Activated T-cell treated with anti-CD3 and anti-CD28 coated beads, Interleukin-2, amount 50 U/mL, for 24 hours (primary cell): ENCODE measurements at places on chromosomes 4 and X.

- DNase-seq: no peak
Observed at GRCh38 chrX:40945361-40945713, 139.9 kb upstream of the USP9X start.

DNA sequence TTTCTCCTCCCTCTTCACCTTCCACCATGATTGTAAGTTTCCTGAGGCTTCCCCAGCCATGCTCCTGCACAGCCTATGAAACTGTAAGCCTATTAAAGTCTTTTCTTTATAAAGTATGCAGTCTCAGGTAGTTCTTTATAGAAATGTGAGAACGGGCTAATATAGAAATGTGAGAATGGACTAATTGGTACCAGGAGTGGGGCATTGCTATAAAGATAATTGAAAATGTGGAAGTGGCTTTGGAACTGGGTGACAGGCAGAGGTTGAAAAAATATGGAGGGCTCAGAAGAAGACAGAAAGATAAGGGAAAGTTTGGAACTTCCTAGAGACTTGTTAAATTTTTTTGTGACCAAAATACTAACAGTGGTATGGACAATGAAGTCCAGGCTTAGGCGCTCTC, 959.3 kb downstream of the SH3BGRL start:
- DNase-seq: no peak

DNA sequence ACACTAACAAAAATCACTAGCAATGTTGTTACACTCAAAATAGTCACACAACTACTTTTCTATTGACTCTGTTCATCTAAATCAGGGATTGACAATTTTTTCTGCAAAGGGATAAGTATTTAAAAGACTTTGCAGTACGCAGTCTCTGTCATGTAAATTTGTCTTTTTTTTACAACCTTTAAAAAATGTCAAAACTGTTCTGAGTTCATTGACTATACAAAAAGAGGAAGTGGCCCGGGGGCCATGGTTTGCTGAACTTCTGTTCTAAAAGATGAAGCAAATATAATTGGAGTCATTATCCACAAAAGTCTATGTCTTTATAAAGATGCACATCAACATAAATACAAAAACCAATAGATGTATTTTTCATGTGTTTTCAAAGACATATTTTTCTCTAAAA, 1310.3 kb downstream of the RPA4 start:
- no peak for DNase-seq

GRCh38 chr4:169724260-169724659, 33.5 kb downstream of the HPF1 start:
- no peak for DNase-seq

DNA sequence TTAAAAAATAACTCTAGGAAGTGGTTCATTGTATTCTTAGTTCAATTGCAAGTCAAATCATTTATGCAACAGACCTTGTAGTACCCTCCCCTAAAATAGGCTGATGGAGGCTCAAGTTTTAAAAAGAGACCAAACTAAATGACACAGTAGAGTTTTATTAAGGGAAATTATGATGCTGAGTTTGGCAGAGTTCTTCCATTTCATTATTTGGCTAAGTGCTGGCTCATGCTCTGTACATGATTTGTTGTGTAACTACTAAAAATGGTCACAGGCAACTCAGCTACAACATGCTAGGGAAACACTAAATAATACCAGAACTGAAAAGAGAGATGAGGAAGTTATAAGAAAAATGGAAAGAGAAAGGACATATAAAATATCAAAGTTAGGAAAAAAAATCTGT, 96.1 kb upstream of the TFDP3 start:
- DNase-seq: no peak

DNA sequence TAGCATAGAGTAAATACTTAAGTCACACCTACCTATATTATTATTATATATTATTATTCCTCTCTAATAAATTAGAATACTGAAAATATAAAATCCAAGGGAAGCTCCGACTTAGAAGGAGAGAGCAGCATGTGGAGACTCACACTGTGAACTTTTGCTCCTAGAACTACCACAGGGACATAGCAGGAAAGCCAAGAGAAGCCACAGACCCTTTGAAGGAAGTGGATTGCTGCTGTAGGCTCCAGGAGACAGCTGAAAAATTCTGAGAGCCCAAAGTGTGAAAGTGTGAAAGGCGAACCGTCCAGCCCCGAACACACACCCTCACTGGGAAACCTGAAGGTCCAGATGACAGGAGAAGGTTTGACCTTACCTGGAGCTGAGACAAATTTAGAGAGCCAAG, 177.0 kb downstream of the FAM13A start:
- no peak for DNase-seq

- DNase-seq: no peak
Observed at GRCh38 chr4:829761-830600, 4.1 kb upstream of the CPLX1 start.

DNA sequence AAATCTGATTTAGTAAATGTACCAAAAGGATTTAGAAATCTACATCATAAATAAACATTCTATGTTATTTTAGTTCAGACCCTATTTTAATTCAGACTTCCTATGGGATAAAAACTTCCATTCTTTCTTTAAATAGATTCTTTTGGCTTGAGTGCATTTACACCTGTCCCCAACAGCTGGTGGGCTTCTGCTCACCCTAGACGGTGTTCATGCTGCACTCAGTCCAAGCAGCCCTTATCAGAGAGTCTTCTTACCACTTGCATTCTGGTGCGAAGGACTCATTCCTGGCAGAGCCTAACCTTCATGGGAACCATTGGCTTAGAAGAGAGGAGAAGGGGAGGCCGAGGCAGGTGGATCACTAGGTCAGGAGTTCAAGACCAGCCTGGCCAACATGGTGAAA, 57.3 kb downstream of the NPNT start:
- DNase-seq: no peak

- DNase-seq: no peak
Observed at GRCh38 chr4:188374871-188375270, 235.6 kb downstream of the TRIML1 start.

GRCh38 chr4:134178706-134179105, 22.9 kb downstream of the PABPC4L start:
- DNase-seq: no peak

- no peak for DNase-seq
Observed at GRCh38 chr4:79514621-79515329, 106.7 kb upstream of the GK2 start.

DNA sequence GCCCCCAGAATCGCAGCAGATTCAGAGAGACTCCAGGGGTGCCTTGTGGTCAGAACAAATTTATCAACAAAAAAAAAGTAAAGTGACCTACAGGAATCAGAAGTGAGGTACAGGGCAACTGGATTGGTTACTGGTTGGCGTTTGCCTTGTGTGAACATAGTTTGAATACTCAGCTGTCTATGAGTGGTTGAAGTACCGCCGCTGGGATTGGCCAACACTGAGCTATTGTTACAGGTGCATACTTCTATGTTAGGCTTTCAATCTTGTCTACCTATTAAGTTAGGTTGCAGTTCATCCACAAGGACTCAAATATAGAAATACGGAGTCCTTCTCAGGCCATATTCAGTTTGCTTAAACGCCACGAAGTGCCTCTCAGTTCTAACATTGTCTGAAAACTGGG, 993.5 kb upstream of the PRKX start:
- DNase-seq: no peak

DNA sequence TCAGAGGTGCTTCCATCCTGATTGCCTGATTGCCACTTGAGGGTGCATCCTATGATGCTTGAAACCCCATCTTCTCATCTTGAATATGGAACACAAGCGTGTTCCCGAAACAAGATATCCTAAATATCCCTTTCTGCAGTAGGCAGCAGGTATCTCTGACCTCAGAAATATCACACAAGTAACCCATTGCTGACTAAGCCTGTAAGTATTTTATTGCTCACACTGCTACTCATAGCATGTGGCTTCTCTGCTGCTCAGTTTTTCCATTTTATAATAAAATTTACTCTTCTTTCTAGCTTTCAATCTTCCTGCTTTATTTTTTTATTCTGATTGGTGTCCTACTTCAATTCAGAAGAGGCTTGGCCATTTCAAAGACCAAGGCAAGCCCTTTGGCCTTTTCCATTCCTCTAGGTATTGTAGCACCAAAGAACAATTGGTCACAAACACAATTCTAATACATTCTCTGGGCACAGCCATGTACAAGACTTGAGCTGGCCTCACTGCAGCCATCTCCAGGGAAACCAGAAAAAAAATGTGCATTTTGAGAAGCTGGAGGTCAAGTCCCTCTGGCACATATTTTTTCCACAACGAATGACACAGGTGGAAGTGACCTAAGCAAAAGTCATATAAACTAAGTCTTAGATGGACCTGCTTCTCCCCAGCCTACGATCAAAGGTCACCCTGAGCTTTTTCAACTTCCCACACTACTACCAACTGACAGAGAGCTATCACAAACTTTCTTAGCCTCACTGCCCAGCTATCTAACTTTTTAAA, 107.0 kb downstream of the OR13H1 start:
- DNase-seq: no peak

- DNase-seq: no peak
Observed at GRCh38 chr4:183848805-183849204, 56.3 kb upstream of the STOX2 start.

DNA sequence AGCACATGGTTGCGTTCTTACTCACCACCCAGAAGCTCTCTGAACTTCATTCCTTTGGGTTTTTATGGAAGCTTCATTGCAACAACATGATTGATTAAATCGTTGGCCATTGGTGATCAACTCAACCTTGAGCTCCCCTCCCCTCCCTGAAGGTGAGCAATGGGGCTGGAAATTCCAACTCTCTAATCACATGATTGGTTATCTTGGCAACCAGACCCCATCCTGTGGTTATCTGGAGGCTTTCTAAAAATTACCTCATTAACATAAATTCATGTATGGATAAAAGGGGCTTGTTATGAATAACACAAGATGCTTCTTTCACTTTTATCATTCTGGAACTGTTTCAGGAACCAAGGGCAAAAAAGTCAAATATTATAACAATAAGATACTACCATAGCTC, 34.6 kb upstream of the NMU start:
- no peak for DNase-seq

GRCh38 chr4:98602270-98602669, 56.1 kb downstream of the TSPAN5 start:
- no peak for DNase-seq

DNA sequence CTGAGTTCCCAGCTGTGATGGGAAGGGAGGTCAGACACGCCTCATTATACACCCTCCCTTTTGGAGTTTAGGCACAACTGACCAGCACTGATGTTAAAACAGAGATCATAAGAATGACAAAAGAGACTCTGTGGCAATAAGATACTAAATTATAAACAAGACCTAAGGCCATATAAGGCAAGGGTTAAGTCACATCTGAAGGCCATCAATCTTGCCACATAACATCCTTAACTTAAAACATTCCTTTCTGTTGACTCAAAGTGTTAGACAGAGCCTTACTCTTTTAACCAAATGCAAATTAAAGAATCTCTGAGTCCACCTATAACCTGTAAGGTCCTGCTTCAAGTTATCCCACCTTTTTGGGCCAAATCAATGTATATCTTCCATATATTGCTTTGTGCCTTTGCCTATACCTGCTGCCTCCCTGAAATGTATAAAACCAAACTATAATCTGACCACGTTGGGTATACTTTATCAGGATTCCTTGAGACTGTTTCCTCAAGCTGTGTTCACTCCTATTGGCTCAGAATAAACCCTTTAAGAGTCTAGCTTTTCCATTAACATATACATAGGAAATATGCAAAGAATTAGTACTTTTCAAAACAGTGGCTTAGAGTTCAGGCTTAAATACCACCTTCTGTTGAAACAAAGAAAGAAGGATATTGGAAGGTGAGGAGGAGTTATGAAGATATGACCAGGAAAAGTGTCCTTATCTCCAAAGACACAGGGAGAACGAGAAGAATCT, 214.4 kb upstream of the PPP1R2C start:
- no peak for DNase-seq

GRCh38 chr4:27973056-27973455, 1112.4 kb downstream of the STIM2 start:
- DNase-seq: no peak

- DNase-seq: no peak
Observed at GRCh38 chr4:970046-970745, 3.2 kb downstream of the DGKQ start.

GRCh38 chr4:1502501-1502886, 96.3 kb upstream of the NKX1-1 start:
- DNase-seq: no peak
